ENCODE measurements at places on chromosomes 7 and 10. TPM values are rescaled to one million over a fixed set of nuclear protein-coding genes. Genes with fewer than 3 reads are reported as not detected.

GRCh38 chr10:95333997-95334804 is 43.4 kb upstream of the PDLIM1 start:
- H3K36me3 ChIP-seq, result no peaks in the 10 kb centered on the region
- no peaks in the 10 kb centered on the region for H3K4me1 ChIP-seq
- no peak overlapping the region for H3K4me3 ChIP-seq

- DNase-seq, result no peak
- no peaks in the 10 kb centered on the region for H3K36me3 ChIP-seq
- no peak overlapping the region for H3K4me3 ChIP-seq
- no peaks in the 10 kb centered on the region for H3K27me3 ChIP-seq
- H3K27ac ChIP-seq, result no peak overlapping the region
Measured at GRCh38 chr10:9885761-9886160, 1131.9 kb upstream of the CELF2 start.

DNA sequence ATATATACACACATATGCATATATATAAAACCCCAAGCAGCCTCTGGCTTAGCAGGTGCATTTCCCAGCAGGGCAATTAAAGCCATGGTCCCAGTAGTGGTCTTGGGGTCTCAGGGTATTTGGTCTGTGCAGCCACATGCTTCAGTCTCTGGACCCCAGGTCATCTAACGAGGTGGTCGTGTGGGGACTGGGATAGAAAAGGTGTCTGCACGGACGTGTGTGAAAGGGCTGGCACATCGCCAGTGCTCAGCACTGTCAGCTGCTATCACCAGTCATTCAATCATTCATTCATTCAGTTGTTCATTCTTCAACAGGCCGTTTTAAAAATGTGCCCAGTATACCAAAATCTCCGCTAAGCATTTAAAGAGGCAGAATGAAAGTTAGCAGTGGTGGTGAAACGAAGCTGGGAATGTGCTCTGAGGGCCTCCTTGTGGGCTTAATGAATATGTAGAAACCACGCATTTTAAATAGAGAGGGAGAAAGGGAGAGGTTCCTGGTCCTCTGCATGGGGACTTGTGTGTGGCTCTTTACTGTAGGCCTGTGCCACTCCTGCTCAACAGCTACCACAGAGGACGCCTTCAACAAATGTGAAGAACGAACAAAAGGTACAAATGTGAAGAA is 170.4 kb downstream of the EGFR start:
- H3K4me1 ChIP-seq, result peaks cover 39% of the 10 kb centered on the region
- no peak overlapping the region for H3K4me3 ChIP-seq
- H3K27ac ChIP-seq, result no peak overlapping the region
- DNase-seq, result peak; percentile 40

Gene ZNF394
- 19.3 TPM for total RNA-seq

Gene GRB10
- total RNA-seq, result 97.0 TPM

DNA sequence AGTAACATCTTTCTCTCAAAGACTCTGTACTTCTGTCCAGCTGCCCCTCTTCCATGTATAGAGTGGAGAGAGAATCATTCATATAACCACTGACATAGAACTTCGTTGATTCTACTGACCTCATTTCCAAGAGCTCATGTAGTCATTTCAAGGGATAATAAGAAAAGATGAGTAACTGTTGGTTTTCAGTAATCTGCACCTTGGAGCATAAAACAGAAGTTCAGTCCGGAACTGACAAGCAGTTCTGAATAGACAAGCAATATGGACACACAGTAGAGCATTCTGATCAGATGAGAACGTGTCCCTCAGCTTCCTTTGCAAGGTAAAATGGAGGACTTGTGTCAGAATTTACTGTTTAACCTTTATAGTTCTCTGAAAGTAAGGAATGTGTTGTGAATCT is 847.1 kb downstream of the REEP3 start:
- no peaks in the 10 kb centered on the region for H3K27me3 ChIP-seq
- H3K36me3 ChIP-seq, result no peaks in the 10 kb centered on the region
- no peak overlapping the region for H3K4me3 ChIP-seq
- H3K4me1 ChIP-seq, result no peaks in the 10 kb centered on the region
- DNase-seq, result no peak

DNA sequence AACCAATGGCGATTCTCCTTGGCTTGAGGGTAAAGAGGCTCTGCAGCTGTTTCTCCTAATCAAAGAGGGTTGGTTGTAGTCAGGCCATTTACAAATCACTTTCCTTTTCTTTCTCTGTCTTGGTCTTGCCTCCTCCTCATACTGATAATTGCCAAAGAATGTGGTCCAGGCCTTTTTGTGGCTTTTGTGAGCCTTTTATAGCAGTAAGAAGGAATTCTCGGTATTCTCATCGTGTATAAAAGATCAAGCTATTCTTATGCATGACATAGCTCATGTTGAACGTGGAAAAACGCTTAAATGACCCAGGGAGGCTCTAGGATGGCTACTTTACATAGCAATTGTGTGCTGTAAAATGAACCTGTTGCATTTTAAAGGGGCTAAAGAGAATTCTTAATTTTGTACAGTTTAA is 62.6 kb downstream of the RBM20 start:
- no peaks in the 10 kb centered on the region for H3K4me1 ChIP-seq
- no peaks in the 10 kb centered on the region for H3K27me3 ChIP-seq
- no peak overlapping the region for H3K4me3 ChIP-seq
- H3K36me3 ChIP-seq, result no peaks in the 10 kb centered on the region

- no peak overlapping the region for H3K4me3 ChIP-seq
- no peak overlapping the region for H3K27ac ChIP-seq
- no peaks in the 10 kb centered on the region for H3K27me3 ChIP-seq
- H3K4me1 ChIP-seq, result no peaks in the 10 kb centered on the region
- no peak for DNase-seq
- H3K36me3 ChIP-seq, result no peaks in the 10 kb centered on the region
Measured at GRCh38 chr7:24299192-24299591, 15.2 kb downstream of the NPY start.

Gene DHX32
- 15.6 TPM for total RNA-seq

Gene LANCL2
- 11.4 TPM for total RNA-seq

GRCh38 chr7:29005829-29006228 is 47.7 kb upstream of the TRIL start:
- H3K27me3 ChIP-seq, result no peaks in the 10 kb centered on the region
- H3K4me3 ChIP-seq, result no peak overlapping the region
- H3K27ac ChIP-seq, result no peak overlapping the region
- peaks cover 3% of the 10 kb centered on the region for H3K4me1 ChIP-seq
- no peak for DNase-seq
- no peaks in the 10 kb centered on the region for H3K36me3 ChIP-seq

Gene TCERG1L
- 6.9 TPM for total RNA-seq

GRCh38 chr10:117457932-117458331 is 82.7 kb upstream of the PDZD8 start:
- no peaks in the 10 kb centered on the region for H3K27me3 ChIP-seq
- no peak for DNase-seq
- H3K36me3 ChIP-seq, result no peaks in the 10 kb centered on the region
- H3K27ac ChIP-seq, result no peak overlapping the region
- H3K4me1 ChIP-seq, result no peaks in the 10 kb centered on the region
- no peak overlapping the region for H3K4me3 ChIP-seq

DNA sequence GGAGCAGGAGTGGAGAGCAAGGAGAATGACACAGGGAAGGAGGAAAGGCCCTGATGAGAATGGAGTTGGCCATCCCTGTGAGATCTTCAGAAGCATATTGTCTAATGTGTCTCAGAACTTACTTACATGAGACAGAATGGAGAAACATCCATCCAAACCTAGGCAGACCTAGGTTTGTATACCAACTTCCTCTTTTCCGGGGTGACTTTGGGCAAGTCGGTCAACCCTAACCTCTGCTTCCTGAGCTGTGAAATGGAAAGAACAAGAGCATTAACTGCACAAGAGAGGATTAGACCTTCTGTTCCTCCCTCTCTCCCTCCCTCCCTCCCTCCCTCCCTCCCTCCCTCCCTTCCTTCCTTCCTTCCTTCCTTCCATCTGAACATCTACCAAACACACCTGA is 4.5 kb downstream of the GHRHR start:
- no peak for DNase-seq
- no peak overlapping the region for H3K27ac ChIP-seq
- no peaks in the 10 kb centered on the region for H3K36me3 ChIP-seq

DNA sequence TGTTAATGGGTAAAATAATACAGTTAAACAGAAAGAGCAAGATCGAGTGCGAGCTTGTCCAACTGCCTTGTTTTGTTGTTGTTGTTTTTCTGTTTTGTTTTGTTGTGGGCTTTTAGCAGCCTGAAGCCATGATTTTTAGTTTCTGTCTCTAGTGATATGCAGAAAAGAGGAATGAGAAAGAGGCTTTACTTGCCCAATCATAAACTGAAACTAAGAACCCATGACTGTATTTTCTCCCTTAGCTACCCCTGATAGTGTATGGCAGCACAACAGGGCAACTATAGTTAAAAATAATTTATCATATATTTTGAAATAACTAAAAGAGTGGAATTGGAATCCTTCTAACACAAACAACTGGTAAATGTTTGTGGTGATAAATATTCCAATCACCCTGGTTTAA is 493.9 kb downstream of the GLRX3 start:
- H3K4me1 ChIP-seq, result no peaks in the 10 kb centered on the region
- no peak for DNase-seq
- no peaks in the 10 kb centered on the region for H3K27me3 ChIP-seq
- H3K4me3 ChIP-seq, result no peak overlapping the region

DNA sequence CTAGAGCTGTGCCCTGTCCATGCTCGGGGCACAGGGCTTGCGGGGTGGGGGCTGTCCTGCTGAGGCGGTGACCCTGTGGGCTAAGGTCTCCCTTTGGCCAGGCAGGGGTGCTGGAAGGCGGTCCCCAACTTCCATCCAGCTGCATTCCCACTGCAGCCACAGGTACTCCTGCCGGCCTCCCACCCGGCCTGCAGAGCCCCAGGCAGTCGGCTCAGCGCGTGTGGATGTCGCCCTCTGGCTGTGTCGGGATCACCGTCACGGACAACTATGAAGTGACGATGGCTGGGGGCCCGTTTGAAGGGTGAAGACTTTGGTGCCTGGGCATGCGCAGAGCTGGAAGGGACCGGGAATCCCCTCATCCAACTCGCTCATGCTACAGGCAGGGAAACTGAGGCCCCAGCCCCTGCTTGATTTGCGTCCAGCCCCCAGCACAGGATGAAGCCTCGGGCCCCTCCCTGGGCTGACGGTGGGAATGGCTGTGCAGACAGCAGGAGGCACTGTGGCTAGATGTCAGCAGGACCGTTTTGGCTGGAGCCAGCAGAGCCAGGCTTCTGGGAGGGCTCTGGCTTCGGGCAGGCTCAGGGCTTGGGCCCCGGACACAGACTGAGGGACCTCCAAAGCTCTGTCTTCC is 2.3 kb upstream of the TMEM184A start:
- DNase-seq, result peak; percentile 66
- no peaks in the 10 kb centered on the region for H3K36me3 ChIP-seq
- peaks cover 14% of the 10 kb centered on the region for H3K4me1 ChIP-seq
- H3K27me3 ChIP-seq, result no peaks in the 10 kb centered on the region

GRCh38 chr10:49407151-49407550 is 11.3 kb upstream of the DRGX start:
- no peak for DNase-seq
- peaks cover 12% of the 10 kb centered on the region for H3K27me3 ChIP-seq
- H3K4me1 ChIP-seq, result no peaks in the 10 kb centered on the region

- no peaks in the 10 kb centered on the region for H3K4me1 ChIP-seq
- no peak overlapping the region for H3K4me3 ChIP-seq
- no peak for DNase-seq
- H3K36me3 ChIP-seq, result no peaks in the 10 kb centered on the region
- no peaks in the 10 kb centered on the region for H3K27me3 ChIP-seq
- no peak overlapping the region for H3K27ac ChIP-seq
Measured at GRCh38 chr10:99667108-99667751, 7.9 kb downstream of the ENTPD7 start.

Gene ZNF804B
- not detected for total RNA-seq

DNA sequence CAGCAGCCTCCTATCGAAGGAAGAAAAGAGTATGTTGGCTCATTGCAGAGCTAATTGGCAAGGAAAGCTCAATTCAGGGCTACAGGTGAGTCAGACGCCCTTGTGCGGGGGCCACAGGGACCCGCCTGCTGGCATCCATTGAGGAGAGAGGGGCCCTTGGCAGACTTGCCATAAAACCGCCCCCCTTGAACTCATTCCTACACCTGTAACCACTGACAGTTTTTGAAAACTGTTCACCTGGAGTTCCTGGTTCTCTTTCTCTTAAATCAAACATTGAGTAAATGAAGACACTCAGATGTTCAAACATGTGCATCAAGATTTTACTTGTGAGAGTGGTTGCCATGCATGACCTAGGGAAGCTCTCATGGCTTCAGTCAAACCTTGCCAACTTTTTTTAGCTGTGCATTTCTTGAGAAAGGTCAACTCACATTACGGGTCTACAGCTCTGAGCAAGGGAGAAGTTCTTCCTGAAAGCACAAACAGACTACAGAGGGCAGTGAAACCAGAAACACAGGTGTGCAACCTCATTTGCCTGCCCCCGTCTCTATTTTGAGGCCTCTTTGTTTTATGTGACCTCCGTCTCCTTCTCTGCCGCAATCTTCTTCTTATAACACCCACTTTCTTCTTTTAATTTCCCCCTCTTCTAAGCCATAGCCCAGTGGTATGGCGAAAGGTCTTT is 87.8 kb downstream of the TBXAS1 start:
- no peak for DNase-seq
- no peaks in the 10 kb centered on the region for H3K36me3 ChIP-seq
- no peak overlapping the region for H3K4me3 ChIP-seq
- H3K27me3 ChIP-seq, result no peaks in the 10 kb centered on the region
- H3K4me1 ChIP-seq, result no peaks in the 10 kb centered on the region
- no peak overlapping the region for H3K27ac ChIP-seq

- DNase-seq, result no peak
- H3K4me1 ChIP-seq, result no peaks in the 10 kb centered on the region
- no peaks in the 10 kb centered on the region for H3K36me3 ChIP-seq
- no peak overlapping the region for H3K27ac ChIP-seq
Measured at GRCh38 chr7:38396852-38397251, 123.4 kb upstream of the TARP start.

GRCh38 chr7:6613706-6614105 is 1.7 kb upstream of the ZNF853 start:
- H3K36me3 ChIP-seq, result 0 out of 2 replicates have a peak, but pooled peaks cover 2% of the 10 kb centered on the region
- no peak overlapping the region for H3K4me3 ChIP-seq
- no peak overlapping the region for H3K27ac ChIP-seq
- H3K4me1 ChIP-seq, result peaks cover 3% of the 10 kb centered on the region
- no peak for DNase-seq

Gene DCLRE1A
- 11.4 TPM for total RNA-seq

- H3K36me3 ChIP-seq, result no peaks in the 10 kb centered on the region
- no peak overlapping the region for H3K4me3 ChIP-seq
- H3K27me3 ChIP-seq, result no peaks in the 10 kb centered on the region
Measured at GRCh38 chr10:4801405-4801804, 24.6 kb upstream of the AKR1E2 start.

- H3K27me3 ChIP-seq, result no peaks in the 10 kb centered on the region
- H3K4me3 ChIP-seq, result no peak overlapping the region
- H3K27ac ChIP-seq, result no peak overlapping the region
- H3K4me1 ChIP-seq, result peaks cover 2% of the 10 kb centered on the region
- DNase-seq, result no peak
Measured at GRCh38 chr10:66717231-66717981, 208.4 kb upstream of the LRRTM3 start.

GRCh38 chr7:18038382-18038781 is 10.7 kb upstream of the PRPS1L1 start:
- H3K27me3 ChIP-seq, result no peaks in the 10 kb centered on the region
- no peaks in the 10 kb centered on the region for H3K36me3 ChIP-seq
- no peak overlapping the region for H3K4me3 ChIP-seq
- no peak for DNase-seq
- no peak overlapping the region for H3K27ac ChIP-seq

Gene C10orf143
- 2.0 TPM for total RNA-seq

GRCh38 chr7:140640060-140640637 is 464 bp downstream of the DENND2A start:
- peaks cover 23% of the 10 kb centered on the region for H3K4me1 ChIP-seq
- peak; percentile 66 for DNase-seq
- peaks cover 28% of the 10 kb centered on the region for H3K27me3 ChIP-seq
- peak overlapping the region; percentile 67 for H3K4me3 ChIP-seq
- H3K27ac ChIP-seq, result no peak overlapping the region
- H3K36me3 ChIP-seq, result no peaks in the 10 kb centered on the region

Gene DNAJB6
- 295 TPM for total RNA-seq
